Thoracic aorta (tissue), 2 donors: ENCODE measurements at places on chromosomes 6 and 20.

DNA sequence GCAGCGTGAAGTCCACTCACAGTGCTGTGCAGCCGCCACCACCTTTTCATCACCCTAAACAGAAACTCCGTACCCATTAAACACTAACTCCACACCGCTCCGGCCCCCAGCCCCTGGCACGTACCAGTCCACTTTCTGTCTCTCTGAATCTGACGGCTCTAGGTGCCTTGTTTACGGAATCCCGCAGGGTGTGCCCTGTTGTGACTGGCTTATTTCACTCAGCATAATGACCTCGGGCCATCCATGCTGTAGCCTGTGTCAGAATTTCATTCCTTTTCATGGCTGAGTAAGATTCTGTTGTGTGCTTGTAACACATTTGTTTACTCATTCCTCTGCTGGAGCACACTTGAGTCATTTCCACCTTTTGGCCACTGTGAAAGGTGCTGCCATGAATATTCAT lies 18.0 kb downstream of the TCFL5 start:
- DNase-seq = no peak

DNA sequence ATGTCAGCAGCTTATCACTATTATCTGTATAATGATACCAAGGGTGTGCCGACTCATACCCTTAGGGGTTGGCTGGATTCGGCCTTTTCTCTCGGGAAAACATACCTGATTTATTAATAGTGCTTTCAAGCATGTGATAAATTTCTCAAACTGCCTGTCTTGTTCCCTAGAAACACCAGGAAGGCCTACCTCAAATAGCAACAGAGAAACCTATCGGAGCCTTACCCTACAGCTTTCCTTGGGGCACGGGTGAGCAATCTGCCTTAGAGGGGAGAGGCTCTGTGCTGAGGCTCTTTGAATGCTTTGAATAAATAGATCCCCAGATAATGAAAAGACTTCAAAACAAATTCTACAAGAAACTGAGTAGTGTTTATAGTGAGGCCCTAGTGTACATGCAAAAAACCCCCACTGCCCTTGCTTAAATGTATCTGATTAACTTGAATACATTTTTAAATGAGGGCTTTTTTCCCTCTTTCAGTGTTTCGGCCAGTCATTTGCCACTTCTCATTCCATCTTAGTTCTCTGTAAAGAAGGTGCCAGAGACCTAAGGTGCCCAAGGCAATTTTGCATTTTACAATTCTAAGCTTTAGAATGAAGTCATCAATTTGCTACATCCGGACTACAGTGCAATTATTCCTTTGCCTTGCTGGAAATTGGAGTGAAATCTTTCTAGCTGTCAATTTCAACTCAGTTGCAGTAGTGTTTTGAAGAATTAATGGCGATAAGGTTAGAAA lies 320.1 kb downstream of the ESR1 start:
- DNase-seq = no peak

DNA sequence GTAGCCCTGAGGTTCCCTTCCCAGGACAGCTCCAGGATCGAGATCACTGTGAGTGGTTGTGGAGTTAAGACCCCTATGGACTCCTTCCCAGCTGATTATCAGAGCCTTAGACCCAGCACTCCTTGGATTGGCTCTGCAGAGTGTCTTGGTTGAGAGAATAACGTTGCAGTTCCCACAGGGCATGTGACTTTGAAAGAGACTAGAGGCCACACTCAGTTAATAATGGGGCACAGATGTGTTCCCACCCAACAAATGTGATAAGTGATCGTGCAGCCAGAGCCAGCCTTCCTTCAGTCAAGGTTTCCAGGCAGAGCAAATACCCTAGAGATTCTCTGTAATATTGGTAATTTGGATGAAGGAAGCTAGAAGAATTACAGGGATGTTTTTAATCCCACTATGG lies 5.2 kb upstream of the BTN2A2 start:
- DNase-seq = no peak

- DNase-seq = no peak
Observed at GRCh38 chr6:40759264-40759663, 172.1 kb upstream of the LRFN2 start.

DNA sequence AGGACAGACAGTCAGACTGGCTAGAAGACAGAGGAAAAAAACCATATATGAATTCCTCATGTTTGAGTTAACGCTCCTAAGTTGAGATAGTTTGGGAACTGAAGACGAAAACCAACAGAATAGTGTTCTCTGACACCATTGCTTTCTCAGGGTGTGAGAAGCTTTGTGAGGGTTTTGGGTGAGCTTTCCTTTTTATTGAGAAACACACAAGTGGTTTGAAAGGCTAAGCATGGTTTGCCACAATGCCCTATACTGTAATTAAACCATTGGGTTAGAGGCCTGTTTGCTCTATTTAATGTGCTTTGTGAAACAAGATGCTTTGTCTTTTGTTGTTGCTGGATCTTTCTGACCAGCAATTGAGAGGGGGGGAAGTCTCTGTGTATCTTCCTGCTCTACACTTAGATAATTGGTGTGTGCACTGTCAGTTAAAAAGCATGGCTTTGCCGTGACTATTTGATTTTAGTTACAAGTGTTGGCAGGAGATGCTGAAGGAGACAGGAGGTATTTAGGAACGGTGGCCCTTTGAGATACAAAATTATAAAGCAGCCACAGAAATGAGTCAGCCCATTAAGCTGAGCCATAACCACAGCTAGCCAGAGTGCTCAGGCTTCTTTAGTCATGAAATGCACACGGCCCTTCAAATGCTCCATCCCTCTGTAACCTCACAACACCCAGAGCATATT lies 273.0 kb upstream of the PREP start:
- no peak for DNase-seq

GRCh38 chr6:13526727-13527670 lies 39.6 kb upstream of the GFOD1 start:
- DNase-seq = no peak

DNA sequence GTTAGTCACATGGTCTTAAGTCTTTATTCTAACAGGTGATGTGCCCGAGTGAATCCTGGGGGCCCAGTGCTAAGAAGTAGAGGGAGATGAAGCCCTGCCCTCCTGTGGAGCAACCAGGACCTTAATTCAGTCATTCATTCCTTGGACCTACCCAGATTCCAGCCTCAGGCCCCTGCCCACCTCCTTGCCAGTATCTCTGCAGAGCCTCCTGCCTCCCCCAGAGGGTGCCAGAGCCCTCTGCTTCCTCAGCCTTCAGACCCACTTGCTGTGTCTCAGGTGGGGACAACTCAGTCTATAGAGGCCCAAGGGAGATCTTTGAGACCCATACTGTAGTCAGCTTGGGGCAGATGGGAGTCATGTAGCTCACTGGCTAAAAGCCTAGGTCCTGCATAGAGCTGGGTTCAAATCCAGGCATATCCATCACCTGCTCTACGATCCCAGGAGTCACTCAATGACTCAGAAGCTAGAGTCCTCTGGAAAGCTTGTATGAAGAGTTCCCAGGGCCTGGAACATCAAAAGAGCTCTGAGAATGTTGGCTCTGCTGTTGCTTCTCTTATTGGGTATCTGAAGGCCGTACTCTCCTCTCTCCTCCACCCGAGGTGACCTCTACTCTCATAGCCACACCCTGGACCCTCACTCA lies 3.9 kb upstream of the SIGLEC1 start:
- no peak for DNase-seq

DNA sequence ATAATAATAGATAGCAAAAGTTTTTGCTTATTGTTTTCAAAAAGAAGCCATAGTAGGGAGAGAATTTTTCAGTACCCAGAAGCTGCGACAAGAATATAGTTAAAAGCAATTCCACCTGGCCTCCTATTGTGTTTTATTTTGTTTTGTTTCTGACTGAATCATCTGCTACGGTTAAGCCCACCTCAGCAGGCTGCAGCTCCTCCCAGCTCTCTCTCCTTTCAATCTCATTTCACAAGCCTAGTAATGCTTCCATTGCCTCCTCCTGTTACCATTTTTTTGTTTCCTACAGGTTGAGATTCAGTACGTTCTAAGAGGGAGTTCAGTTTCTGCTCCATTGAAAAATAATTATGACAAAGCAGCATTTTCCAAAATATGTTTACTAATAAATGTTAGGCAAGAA lies 77.9 kb downstream of the PCSK2 start:
- DNase-seq = no peak

DNA sequence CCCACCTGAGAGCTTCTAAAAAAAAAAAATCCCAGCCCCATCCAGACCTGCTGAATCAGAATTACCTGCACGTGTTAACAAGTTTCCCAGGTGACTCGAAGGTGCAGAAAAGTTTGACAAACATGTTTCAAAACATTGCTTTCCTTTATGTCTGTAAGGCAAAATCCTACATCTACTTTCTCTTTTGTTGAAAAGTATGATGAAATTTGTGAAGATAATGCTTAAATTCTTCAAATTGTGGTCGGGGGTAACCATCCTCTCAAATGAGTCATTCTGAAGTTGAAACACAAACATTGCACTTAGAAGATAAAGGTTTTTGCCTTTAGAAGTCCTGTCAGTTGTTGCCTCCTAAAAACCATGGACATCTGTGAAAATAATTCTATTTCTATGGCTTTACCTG lies 429.7 kb downstream of the EPHA7 start:
- no peak for DNase-seq
